ENCODE measurements at places on chromosomes 2 and 18. TPM values are rescaled to one million over a fixed set of nuclear protein-coding genes. Genes with fewer than 3 reads are reported as not detected.

- DNase-seq = no peak
Measured at GRCh38 chr2:72754628-72755320, 71.1 kb downstream of the EXOC6B start.

DNA sequence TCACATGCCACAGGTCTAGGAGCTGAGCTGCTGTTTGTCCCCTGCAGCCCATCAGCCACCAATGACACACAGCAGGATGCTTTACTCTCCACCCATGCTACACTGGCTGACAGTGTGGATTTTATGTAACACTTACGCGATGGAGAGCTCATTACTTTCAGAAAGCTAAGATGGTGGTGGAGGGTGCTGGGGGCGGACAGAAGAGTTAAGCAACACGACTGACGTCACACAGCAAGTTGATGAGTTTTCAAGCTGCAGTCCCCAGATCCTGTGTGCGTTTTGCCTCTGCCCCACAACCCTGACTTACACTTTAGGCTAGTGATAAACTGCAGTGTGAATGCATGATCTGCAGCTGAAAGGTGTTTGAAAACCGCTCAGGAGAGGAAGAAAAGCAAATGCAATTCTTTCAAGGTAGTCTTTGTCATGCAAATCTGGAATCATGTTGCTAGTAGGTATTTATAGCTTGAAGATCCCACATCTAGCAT, 42.4 kb downstream of the MRPS5 start:
- no peak for DNase-seq

DNA sequence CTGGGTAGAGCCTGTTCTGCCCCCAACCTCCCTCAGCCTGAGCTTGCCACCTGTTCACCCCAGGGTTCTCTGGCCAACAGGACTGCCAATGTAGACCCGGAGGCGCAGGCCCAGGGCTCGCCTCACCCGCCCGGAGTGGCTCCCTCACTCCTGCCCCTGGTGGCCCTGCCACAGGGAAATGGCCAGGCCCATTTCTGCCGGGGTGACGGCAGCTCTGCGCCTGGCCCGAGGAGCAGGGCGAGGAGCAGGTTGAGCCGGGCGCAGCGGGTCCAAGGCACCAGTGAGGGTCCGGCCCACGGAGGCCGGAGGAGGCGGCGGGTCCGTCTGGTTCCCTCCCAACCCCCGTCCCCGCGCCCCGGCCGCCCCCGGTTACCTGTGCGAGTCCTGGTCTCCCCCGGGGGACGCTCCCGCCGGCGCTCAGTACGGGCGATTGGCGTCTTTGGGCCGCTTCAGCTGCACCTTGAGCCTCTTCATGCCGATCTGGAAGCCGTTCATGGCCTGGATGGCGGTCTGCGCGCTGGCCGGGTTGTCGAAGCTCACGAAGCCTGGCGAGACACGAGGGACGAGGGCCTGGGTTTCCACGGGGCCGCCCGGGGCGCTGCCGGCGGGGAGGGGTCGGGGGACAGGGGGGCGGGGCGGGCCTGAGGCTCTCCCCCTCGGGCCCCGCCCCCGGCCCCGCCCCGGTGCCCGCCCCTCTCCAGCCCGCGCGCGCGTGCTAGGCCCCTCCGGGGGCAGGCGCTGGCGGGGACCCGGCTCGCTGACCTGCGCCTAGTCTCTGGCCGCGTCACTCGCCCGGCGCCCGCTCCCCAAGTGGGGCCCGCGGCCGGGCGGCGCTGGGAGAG, 312.0 kb downstream of the CELF4 start:
- DNase-seq = peak; percentile 10

- DNase-seq = peak; percentile 38
Measured at GRCh38 chr18:70450426-70451253, 161.8 kb downstream of the SOCS6 start.

GRCh38 chr18:3526421-3527354, 76.7 kb downstream of the TGIF1 start:
- peak; percentile 97 for DNase-seq

- no peak for DNase-seq
Measured at GRCh38 chr18:25827228-25827627, 263.2 kb downstream of the SS18 start.

- no peak for DNase-seq
Measured at GRCh38 chr2:3759331-3759730, 56.0 kb downstream of the DCDC2C start.

- peak; percentile 47 for DNase-seq
Measured at GRCh38 chr2:85438201-85439024, 19.9 kb downstream of the SH2D6 start.

- no peak for DNase-seq
Measured at GRCh38 chr2:197940382-197940781, 136.0 kb downstream of the PLCL1 start.

DNA sequence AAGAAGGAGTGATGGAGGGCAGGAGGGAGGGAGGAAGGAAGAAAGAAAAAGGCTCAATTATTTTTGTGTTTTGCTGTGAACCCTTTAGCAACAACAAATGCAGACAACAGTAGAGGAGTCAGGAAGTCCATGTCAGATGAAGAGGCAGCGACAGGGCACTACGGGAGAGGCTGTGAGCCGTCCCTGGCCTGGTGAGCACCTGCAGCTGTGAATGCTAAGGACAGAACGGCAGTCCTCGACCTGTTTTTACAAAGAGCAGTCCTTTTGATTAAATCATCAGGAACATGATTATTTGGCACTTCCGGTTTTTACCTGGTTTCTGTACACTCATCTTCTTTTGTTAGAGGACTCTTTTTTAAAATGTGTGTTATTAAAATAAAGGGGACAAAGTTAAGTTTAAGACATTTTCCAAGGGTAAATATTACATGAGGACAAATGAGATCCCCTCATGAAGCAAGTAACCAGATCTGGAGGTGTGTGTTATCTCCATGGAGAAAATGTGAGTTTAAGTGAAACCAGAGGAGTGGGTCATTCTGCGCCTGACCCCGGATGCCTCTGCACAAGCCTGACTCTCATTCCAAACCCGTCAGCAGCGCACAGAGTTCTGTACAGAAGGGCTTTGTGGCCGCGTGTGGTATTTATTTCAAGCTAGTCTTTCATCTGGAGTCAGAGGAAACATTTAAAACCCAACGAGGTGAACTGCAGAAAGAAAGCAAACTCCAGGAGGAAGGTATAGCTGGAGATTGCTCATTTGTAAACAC, 492.5 kb downstream of the SOX11 start:
- no peak for DNase-seq

DNA sequence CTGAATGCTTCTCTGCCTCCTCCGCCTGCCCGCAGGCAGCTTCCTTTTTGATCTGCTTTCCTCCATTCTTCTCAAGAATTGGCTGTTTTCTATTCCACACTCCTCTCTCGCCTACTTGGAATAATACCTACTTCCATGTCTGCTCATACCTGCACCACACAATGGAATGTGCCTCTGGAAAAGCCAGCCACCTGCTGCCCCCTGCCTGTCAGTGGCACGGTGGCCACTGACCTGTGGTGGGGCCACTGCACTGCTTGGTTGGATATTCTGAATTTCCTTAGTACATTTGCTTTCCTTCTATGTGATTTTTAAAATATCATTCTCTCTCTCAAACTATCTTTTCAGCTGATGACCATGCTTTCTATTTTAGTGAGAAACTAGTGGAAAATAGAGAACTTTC, 406.9 kb downstream of the DCDC2C start:
- DNase-seq = no peak

DNA sequence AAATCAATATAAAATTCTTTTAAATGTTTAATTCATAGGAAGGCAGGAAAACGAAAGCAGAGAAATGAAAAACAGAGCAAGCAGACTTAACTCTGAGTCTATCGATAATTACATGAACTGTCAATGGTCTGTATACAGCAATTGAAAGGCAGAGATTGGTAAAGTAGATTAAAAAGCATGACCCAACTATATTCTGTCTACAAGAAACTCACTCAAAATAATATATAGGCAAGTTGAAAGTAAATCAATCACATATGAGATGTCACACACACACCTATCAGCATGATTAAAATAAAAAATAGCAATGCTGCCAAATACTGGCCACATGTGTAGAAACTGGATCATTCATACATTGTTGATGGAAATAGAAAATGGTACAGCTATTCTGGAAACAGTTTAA, 136.4 kb upstream of the CYP1B1 start:
- DNase-seq = no peak

GRCh38 chr18:61589053-61589723, 256.0 kb downstream of the CDH20 start:
- DNase-seq = no peak

- peak; percentile 95 for DNase-seq
Measured at GRCh38 chr18:53534695-53535094, 689.8 kb downstream of the MBD2 start.

DNA sequence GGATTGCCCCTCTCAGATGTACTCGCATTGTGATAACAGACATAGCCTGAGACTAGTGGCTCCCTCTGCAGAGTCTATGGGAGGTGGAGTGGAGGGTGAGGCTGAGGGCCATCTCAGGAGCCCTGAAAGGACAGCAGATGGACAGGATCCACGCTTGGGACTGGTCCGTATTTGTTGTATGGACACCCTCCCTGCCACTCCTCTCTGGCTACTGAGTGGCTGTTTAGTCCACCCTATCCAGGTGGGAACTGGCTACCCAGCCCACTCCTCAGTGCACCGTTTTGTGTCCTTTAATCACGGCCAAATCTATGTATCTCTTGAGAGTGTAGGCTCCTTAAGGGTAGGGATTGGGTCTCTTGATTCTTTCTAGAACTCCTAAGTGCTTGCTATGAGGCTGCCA, 4.5 kb upstream of the GLI2 start:
- no peak for DNase-seq

- no peak for DNase-seq
Measured at GRCh38 chr2:153872311-153873051, 759 bp downstream of the GALNT13 start.

DNA sequence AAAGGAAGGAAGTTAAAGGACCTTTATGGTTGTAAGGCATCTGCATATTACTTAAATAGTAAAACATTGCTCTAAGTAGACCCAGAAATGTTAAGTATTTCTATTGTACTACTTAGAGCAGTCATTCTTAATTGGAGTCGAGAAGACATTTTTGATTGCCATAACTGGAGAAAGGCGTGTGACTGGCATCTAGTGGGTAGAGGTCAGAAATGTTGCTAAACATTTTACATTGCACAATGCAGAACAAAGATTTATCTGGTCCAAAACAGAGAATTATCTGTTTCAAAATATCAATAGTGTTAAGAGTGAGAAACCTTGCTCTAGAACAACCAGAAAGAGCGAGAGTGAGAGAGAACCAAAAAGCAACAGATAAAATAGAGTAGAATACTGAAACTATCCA, 23.3 kb upstream of the ROCK1 start:
- peak; percentile 53 for DNase-seq

DNA sequence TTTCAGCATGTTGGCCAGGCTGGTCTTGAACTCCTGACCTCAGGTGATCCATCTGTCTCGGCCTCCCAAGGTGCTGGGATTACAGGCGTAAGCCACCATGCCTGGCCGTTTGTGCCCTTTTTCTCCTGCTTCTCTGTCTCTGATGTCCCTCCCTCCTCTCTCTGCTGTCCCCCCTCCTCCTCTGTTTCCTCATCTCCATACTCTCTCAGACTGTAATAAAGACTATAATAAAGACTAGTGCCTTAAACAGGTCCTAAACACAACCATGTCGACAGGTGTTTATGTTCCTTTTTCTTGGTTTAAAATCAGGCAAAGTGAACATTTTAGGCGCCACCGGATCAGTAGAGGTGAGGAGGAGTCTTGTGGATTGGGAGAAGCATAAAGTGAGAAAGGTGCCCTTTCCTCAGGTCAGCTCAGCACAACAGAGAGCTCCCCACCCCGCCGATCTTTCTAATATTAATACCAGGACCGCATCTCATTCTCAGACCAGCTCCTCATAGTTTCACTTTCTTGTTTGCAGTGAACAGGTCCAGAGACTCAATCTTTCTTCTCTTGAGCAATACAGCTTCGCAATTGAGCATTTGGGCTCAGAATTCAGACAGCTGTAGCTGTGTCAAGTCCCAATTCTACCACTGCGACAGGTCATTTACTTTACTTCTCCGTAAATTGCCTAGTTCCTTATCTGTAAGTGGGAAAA, 23.7 kb downstream of the TIMM21 start:
- no peak for DNase-seq

GRCh38 chr2:53600815-53601214, 166.8 kb upstream of the CHAC2 start:
- DNase-seq = no peak

DNA sequence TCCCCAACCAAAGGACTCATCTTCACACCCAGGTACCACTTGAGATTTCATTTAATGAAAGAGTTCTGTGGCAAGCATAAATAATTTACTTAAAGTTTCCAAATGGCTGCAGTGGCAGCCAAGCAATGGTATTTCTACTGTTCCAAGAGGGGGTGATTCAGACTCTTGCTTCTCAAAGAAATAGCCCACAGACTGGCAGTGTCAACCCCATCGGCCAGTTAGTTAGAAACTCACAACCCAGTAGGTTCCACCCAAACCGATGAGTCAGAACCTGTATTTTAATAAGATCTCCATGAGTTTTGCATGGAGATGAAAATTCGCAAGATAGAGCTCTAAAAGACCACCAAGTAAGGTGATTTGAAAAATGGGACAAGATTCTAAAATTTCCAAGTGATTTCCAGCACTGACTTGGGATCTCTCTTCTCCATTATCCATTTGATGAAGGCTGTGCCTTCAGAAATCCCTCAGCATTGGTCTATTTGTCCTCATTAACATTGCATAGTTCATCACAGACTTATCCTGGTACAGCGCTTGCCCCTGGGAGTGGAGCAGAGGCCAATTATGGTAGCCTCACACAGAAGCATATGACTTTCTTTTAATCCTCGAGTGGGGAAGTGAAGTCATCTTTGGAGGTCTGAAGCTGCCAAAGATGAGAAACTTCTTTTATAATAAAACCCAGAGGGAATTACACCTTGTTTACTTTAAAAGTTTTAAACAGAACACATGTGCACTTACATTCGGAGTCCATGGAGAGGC, 361.4 kb upstream of the ID2 start:
- DNase-seq = no peak

- DNase-seq = no peak
Measured at GRCh38 chr2:56208380-56208779, 24.6 kb downstream of the CCDC85A start.

DNA sequence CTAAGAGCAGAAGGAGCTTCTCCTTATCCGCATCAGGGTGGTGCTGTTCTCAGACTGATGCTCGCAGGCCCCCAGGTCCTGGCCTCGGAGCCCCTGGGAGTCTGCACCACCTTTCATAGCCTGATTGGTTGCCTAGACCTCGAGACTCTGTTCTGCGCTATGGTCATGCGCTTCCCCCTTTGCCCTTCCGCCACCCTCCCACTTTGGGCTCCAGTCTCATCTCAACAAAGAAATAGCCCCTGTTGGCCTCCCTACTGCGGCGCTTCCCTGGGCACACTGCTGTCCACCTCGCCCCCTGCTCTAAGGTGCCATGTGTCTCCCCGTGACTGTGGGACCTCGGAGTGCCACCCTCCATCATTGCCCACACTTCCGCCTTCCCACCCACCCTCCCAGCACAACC, 102.9 kb upstream of the TWIST2 start:
- no peak for DNase-seq

- DNase-seq = no peak
Measured at GRCh38 chr18:79642626-79643025, 37.0 kb upstream of the CTDP1 start.

- DNase-seq = no peak
Measured at GRCh38 chr2:171310889-171311288, 122.9 kb downstream of the METTL8 start.

NEU2 gene
- not detected for total RNA-seq

LRATD1 gene
- total RNA-seq = 0.18 TPM

EFEMP1 gene
- total RNA-seq = not detected

PAX8 gene
- total RNA-seq = 0.75 TPM

NMUR1 gene
- total RNA-seq = 0.18 TPM

C2orf78 gene
- not detected for total RNA-seq

UNC50 gene
- total RNA-seq = 64.5 TPM

CDH2 gene
- 0.24 TPM for total RNA-seq

TMEM163 gene
- not detected for total RNA-seq

IL36B gene
- not detected for total RNA-seq

SCN9A gene
- total RNA-seq = 0.27 TPM

ESPNL gene
- total RNA-seq = 0.29 TPM

GRHL1 gene
- 1.9 TPM for total RNA-seq

Data from SK-MEL-5 (cell line).